ENCODE measurements at places on chromosomes 1 and 21.

- DNase-seq = no peak
These were observed 716 bp upstream of the MTARC1 start for GRCh38 chr1:220786057-220786336.

GRCh38 chr1:77831976-77832711 lies 52.7 kb downstream of the MIGA1 start:
- no peak for DNase-seq

DNA sequence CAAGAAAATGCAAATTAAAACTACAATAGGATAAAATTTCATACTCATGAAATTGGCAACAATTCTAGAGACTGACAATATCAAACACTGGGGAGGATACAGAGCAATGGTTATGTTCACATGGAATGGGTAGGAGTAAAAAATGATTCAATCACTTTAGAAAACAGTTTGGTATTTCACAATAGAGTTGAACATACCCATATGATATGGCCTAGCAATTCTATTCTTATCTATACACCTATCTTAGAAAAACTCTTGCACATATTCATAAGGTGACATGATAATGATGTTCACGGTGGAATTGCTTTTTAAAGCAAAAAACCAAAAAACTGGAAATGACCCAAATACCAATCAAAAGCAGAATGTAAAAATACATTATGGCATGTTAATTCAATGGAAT lies 28.7 kb downstream of the PHC2 start:
- DNase-seq = no peak

DNA sequence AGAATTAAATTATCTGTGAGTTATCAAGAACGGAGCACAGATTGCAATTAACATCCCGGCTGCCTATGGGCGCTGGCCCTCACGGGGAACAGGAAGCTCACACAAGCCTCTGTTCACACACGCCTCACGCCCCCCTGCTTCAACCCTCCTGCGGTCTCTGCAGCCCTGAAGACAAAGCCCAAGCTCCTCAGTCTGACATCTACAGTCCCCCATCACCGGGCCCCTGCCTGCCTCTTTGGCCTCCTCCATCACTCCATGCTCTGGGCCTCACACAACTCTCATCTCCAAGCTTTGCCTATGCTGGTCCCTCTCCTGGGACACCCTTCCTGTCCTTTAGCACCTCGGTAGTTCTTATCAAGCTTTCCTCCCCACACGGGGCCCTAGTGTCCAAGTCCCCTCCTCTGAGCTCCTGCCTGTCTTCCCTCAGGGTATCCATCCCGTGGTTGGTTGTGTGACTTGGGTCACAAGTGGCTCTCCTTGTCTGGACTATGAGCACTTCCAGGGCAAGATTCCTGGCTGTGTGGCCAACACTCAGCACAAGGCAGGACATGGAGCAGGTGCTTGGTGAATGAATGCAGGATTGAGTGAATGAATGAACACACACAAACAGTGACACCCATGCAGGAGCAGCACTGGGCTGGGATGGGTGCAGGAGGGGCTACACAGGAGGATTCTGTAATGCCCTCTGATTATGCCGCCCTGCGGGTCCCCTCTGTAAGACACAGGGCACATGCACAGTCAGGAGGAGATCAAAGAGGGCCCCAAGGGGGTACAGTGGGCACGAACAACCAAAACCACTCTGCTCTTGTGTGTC lies 116.1 kb downstream of the DMRTB1 start:
- DNase-seq = no peak

- no peak for DNase-seq
These were observed 44.7 kb downstream of the KCNC4 start for GRCh38 chr1:110254604-110255391.

- no peak for DNase-seq
These were observed 2.1 kb downstream of the HEATR1 start for GRCh38 chr1:236602171-236602570.
